ENCODE measurements at places on chromosomes 12 and 14.

- DNase-seq = no peak
Measured at GRCh38 chr12:108933949-108934348, 54.1 kb downstream of the DAO start.

GRCh38 chr12:45575417-45575816 lies 154.1 kb upstream of the ARID2 start:
- no peak for DNase-seq

GRCh38 chr12:52454411-52455201 lies 2.7 kb upstream of the KRT6B start:
- DNase-seq = no peak

DNA sequence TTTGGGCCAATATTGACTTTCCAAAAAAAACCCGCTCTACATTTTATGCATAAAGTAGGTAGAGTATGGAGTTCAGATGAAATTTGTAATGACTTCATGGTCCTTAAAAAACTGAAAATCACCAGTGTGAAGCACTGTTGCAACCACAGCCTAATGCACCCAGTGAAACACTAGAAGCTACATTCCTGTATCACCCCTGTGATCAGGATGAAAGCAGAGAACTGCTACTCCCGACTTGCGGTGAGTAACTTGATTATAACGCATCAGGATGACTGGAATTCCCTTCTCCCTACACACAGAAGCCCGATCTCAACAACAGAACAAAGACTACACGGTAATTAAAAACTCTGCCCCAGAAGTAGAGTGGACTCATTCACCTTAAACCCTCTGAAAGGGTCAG lies 33.8 kb downstream of the SPTB start:
- no peak for DNase-seq

- no peak for DNase-seq
Measured at GRCh38 chr14:34111953-34112352, 161.1 kb upstream of the EGLN3 start.

DNA sequence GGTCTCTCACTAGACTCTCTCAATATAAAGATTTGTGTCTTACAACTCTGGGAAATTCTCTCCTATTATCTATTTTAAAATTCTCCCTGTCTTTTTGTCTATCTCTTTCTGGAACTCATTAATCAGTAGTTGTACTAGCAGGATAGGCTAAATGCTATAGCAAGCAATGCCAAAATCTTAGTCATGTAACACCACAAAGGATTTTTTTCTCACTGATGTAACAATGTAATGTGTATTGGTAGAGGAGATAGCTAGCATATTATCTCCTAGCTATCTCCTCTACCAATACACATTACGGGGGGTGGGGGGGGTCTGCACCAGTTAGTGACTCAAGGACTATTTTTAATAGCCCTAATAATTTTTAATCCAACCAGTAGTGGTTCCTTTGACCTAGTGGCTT lies 225.4 kb downstream of the KLHL28 start:
- no peak for DNase-seq

GRCh38 chr12:8069582-8069981 lies 3.4 kb upstream of the C3AR1 start:
- no peak for DNase-seq

GRCh38 chr14:104353921-104354701 lies 215.7 kb downstream of the KIF26A start:
- DNase-seq = no peak

DNA sequence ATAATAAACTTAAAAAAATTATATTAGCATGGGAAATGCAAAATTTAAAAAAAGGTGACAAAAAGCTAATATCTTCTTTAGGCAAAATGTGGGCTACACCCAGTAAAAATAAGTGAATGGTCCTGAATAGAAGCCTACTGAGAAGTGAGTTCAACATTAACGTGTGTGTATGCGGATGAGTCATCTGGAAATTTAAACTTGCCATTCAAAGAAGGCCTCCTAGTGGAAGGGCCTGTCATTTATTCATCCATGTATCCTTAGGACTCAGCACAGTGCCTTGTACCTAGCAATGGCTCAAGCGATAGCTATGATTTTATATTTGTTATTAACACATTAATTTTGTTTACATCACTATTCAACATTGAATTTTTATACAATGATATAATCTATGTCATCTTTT lies 226.2 kb downstream of the NUBPL start:
- DNase-seq = no peak

DNA sequence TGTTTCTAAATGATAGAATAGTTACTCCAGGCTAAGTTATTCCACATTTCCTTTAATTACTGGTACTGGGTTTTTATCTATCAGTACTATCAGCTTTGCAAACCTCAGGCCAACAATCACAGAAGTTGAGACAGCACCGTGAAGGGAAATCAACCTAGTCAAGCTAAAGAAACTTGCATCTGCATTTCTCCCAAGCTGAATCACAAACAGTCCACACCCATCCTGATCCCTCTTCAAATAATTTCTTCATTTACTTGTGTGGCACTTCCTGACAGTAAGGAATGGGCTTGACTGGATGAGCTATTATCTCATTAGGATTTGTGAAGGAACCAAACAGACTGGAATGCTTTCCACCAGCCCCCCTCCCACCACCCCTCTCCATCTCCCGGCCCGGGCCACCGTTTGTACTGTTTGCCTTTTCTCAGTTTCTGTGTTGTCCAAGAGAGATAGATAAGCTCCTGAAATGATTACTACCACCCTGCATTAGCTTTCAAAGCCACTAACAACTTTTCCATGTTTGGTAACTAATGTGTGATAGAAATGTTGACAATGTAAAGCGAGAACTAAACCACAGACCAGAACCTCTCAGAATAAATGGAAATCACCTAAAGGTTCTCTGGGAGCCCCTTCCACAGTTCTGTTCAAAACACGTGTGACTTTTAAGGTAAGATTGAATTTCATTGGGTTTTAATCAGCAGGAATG lies 236.3 kb downstream of the SLC25A21 start:
- no peak for DNase-seq

- DNase-seq = no peak
Measured at GRCh38 chr14:42719391-42719790, 1112.7 kb downstream of the LRFN5 start.
